ENCODE measurements at places on chromosomes 6 and 20.
A peak's percentile ranks its signal among the peaks of the same experiment; 100 is the strongest.

DNA sequence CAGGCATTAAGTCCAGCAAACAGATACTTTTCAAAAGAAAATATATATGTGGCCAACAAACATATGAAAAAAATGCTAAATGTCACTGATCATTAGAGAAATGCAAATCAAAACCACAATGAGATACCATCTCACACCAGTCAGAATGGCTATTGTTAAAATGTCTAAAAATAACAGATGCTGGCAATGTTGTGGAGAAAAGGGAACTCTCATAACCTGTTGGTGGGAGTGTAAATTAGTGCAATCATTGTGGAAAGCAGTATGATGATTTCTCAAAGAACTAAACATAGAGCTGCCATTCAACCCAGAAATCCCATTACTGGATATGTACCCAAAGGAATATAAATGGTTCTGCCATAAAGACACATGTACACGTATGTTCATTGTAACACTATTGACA lies 20.6 kb downstream of the KCNQ5 start:
- DNase-seq, result no peak

- no peak for DNase-seq
These were observed 34.3 kb downstream of the AKAP7 start for GRCh38 chr6:131169613-131170012.

GRCh38 chr20:38723017-38723847 lies 1.1 kb upstream of the SLC32A1 start:
- no peak for DNase-seq

- DNase-seq, result peak; percentile 63
These were observed 18.1 kb upstream of the NOX3 start for GRCh38 chr6:155473741-155474140.

- no peak for DNase-seq
These were observed 21.7 kb upstream of the PRELID3B start for GRCh38 chr20:59064214-59064722.

DNA sequence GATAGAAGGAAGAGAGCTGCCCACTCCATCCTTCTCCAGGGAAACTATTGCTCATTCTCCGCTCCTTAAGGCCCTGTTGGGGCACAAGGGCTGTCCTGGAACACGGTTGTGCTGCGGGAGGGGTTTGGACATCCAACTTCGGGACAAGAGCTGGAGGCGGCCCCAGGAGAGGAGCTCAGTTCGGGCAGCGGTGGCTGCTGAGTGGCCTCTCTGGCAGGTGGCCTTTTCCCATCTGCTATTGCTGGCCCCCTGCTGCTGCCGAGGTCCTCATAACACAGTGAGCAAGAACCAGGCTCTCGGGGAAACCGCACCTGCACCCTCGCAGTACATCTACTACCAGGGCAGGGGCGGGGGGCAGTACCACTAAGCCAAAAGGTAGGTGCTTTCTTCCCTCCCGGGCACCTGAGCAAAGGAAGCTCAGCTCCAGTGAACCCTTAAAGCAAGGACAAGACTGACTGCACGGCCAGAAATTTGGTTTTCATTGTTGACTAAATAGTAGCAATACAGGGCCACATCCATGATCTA lies 63.7 kb downstream of the PSMG4 start:
- no peak for DNase-seq

DNA sequence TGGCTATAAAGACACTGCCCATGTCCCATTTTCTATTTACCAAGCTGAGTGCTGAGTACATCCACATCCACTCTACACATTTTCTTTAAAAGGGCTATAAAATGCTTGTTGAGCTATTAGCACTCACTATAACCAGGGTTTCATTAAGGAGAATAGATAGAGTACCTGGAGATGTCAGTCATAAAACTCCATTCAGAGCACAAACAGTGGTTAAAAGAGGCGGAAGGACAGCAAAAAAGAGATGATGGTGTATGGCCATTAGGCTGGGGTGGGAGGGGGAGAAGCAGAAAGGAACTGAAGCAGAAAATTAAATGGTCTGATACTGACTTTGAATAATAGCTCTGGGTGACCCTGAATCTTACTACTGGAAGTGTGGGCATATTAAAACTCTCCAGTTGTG lies 609.9 kb upstream of the MAP3K7 start:
- DNase-seq, result no peak

DNA sequence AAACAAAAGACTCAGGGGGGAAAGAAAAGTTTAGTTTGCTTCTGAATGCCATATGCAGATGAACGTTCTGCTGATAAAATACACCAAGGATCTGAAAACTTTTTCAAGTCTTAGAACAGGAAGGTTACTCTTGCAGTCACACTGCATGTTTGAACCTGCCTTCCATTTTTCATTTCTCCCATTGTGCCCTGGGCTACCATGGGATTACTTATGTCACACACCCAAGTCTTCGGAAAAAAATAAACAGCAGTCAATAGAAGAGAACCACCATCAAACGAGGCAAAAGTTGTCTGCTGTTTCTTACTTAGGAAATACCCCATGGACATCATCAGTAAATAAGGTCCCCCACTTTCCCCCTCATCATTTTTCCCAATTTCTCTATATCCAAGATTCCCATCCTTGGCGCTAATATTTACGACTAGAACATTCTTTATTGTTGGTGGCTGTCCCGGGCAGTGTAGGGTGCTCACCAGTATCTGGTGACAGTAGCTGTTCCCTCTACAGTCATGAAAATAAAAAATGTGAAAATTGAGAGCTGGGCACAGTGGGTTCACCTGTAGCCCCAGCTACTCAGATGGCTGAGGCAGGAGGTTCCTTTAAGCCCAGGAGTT lies 202.5 kb downstream of the BCAS1 start:
- DNase-seq, result no peak

GRCh38 chr6:38549795-38550194 lies 89.9 kb downstream of the BTBD9 start:
- no peak for DNase-seq

Measured in fibroblast of gingiva (primary cell).